ENCODE measurements at places on chromosomes 1 and 21.

DNA sequence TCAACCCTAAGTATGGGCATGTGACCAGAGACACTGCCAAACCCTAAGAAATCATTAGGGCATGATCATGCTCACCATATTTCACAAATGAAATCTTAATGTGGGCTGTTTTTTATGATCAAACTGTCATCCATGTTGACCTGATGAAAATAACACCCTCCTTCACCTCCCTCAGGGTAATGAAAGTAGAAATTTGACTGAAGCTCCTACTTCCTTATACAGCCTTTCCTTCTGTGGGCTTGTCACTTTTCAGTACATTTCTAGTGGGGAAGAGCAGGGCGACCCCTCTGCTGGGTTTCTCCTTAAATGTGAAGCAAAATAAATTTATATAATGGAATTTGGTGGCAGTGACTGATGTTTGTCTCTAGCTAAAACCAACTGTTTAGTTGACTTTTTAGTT, 25.9 kb downstream of the IVNS1ABP start:
- no peak for DNase-seq

DNA sequence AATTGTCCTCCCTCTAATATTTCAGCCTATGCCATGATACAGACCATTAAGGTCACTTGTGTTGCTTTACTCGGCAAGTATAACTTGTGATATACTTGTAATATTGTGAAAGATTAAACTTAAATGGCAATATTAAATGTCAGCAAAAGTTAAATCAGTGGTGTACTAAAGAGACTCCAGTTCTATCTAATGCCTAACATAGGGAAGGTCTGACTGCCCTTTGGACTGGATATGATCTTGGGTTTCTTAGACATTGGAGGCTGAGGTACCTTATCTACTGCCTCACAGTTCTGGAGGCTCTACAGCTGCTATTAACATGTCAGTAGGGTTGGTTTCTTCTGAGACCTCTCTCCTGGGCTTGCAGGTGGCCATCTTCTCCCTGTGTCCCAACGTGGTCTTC, 89.9 kb downstream of the MT1HL1 start:
- no peak for DNase-seq

DNA sequence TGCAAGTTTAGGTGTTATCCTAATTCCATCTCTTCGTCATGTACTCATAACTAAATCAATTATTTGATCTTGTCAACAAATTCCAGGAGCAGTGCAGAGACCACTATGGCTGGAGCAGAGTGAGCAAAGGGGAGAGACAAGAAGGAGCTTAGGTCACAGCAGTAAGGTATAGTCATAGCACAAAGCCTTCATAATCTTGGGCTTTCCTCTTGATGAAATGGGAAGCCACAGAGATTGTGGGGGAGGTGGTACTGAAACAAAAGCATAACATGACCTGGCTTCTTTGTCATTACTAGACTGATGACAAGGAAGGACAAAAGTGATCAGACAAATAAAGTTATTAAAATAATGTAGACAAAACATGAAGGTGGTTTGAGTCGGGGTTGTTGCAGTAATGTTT, 60.1 kb upstream of the PTGS2 start:
- no peak for DNase-seq

GRCh38 chr1:192175971-192176370, 17.7 kb downstream of the RGS18 start:
- no peak for DNase-seq

DNA sequence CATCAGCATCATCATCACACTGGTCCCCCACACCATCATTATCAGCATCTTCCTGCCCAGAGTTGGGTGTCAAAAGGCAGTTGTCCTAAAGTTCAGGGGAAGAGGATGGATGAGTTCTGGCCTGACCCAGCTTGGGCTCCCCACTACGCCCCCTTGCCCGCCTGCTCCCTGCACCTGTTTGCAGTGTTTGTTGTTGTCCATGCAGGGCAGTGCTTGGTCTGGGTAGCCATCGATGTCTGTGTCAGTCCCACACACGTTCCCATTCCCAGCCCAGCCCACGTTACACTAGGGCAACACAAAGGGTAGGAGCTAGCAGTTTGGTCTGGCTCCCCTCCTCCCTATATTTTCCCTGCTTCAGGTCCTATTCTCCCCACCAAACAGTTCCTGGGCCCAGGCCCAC, 6.8 kb downstream of the THBS3 start:
- DNase-seq, result no peak

- no peak for DNase-seq
These were observed 139.4 kb downstream of the LRRC7 start for GRCh38 chr1:69707103-69707502.

Measured in fibroblast of villous mesenchyme (primary cell).